ENCODE measurements at places on chromosomes 11 and 22. TPM values are rescaled to one million over a fixed set of nuclear protein-coding genes. Genes with fewer than 3 reads are reported as not detected.

The OR10D3 gene
- total RNA-seq: not detected

The PNPLA3 gene
- 0.81 TPM for total RNA-seq

The CNGA4 gene
- total RNA-seq: 0.07 TPM

The NRXN2 gene
- total RNA-seq: 0.13 TPM

The RTN4R gene
- 11.6 TPM for total RNA-seq

The ART1 gene
- not detected for total RNA-seq

The CYP2R1 gene
- 10.6 TPM for total RNA-seq

The CALCA gene
- not detected for total RNA-seq

The PKP3 gene
- 31.8 TPM for total RNA-seq

The CTSF gene
- 31.2 TPM for total RNA-seq

The PDXP gene
- 13.6 TPM for total RNA-seq

The CARD16 gene
- total RNA-seq: not detected

The RFPL1 gene
- not detected for total RNA-seq

The SULT4A1 gene
- total RNA-seq: not detected

The DEFB131B gene
- not detected for total RNA-seq

The NCR3LG1 gene
- 3.6 TPM for total RNA-seq

The MISFA gene
- total RNA-seq: 1.3 TPM

The MFNG gene
- 0.79 TPM for total RNA-seq

The SLC22A9 gene
- total RNA-seq: not detected

The ZNF215 gene
- total RNA-seq: 0.91 TPM

The ENDOD1 gene
- 18.9 TPM for total RNA-seq

The SLC22A6 gene
- not detected for total RNA-seq

The DERL3 gene
- 0.81 TPM for total RNA-seq

The CSNK1E gene
- 83.4 TPM for total RNA-seq

The CD44 gene
- total RNA-seq: 926 TPM

The RASGRP2 gene
- 1.8 TPM for total RNA-seq

The NXPE4 gene
- total RNA-seq: not detected

The BCR gene
- total RNA-seq: 19.7 TPM

The GLYAT gene
- total RNA-seq: not detected

The DRD4 gene
- total RNA-seq: 0.54 TPM

The PPP1R14B gene
- 249 TPM for total RNA-seq

The ANGPTL5 gene
- total RNA-seq: 0.16 TPM

The TRABD gene
- 34.3 TPM for total RNA-seq

The SLC5A1 gene
- 0.08 TPM for total RNA-seq

The PRCP gene
- 45.5 TPM for total RNA-seq

The PGR gene
- not detected for total RNA-seq

The GALNT18 gene
- 34.2 TPM for total RNA-seq

The PTPN5 gene
- not detected for total RNA-seq
